Activated naive CD4-positive, alpha-beta T cell treated with anti-CD3 and anti-CD28 coated beads, Interleukin-2, amount 10 ng/mL, durations not matched to agents 7 days and 5 days (primary cell): ENCODE measurements at places on chromosomes 12 and 14.

GRCh38 chr12:42421844-42422779 lies 96.1 kb downstream of the PPHLN1 start:
- DNase-seq = no peak

GRCh38 chr12:57173089-57173488 lies 25.7 kb upstream of the LRP1-AS start:
- peak; percentile 38 for DNase-seq

DNA sequence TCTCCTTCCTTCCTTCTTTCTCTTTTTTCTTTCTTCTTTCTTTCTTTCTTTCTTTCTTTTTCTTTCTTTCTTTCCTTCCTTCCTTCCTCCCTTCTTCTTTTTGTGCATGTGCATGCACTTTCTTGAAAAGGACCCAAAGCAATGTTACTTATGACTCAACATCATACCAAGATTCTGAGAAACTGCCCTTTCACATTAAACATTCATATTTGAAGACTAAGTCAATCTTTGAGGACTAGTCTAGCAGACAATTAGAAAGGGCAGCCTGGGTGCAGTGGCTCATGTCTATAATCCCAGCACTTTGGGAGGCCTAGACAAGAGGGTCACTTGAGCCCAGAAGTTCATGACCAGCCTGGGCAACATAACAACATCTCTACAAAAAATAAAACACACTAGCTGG lies 212.8 kb upstream of the KITLG start:
- DNase-seq = no peak

DNA sequence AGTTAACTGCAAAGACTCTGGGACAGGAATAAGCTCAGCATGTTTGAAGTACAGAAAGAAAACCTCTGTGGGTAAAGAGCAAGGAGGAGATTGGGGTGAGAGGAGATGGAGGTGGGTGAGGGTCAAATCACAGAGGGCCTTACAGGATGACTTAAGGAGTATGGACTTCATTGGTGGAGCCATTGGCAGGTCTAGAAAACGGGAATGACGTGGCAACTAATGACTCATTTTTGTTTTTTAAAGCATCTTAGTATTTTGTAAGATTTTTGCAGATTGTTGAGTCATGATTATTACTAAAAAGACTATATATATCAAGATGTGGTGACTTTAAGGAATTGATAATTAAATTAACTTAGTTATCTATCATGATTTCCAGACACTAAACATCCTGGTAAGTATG lies 18.5 kb downstream of the UTP20 start:
- no peak for DNase-seq

DNA sequence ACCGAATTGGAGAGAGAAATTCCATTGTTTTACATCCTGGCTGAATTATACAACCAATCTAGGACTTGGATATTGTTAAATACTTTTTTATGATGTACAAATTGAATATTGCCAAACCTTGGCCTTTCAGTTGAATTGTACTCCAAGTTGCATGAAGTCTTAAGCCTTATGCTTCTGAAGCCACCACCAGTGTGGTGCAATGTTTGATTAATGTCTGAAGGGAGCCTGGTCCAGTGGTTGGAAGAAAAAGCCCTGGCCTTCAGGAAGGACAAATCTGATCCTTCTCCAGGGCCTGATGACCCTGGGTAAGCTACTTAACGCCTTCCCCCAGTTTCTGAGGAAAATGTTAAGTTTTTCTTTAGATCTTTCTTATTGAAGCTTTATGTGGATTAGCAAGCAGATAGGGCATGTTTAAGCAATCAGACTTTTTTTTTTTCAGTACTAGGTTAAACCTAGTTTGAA lies 72.0 kb downstream of the PAPOLA start:
- no peak for DNase-seq

DNA sequence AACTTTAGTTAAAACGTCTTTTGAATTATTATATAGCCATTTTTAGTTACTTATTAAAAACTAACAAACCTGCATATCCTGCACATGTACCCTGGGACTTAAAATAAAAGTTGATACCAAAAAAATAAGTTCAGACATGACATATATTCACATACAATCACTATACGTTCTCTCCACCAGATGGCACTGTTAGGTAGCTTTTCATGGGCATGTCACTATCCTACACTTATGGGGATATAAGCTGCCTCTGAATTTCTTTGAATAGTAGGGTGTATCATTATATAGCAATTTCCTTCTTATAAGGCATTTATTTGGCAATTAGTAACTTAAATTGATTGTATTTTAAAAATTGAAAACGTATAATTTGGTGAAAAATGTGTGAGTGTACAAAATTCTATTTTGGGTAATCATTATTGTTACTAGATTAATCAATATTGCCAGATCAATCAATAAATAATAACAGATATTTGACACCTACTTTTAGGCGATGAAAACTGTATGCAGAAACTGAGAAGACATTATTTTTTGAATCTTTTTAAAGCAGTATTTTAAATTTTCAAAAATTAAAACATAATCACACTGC lies 31.8 kb upstream of the OR10A7 start:
- peak; percentile 56 for DNase-seq
